Suppressor macrophage (primary cell): ENCODE measurements at places on chromosomes 3 and 15.
A peak's percentile ranks its signal among the peaks of the same experiment; 100 is the strongest.

GRCh38 chr15:90677807-90678790 is 39.0 kb upstream of the BLM start:
- no peak for DNase-seq

- DNase-seq = no peak
Measured at GRCh38 chr3:61138401-61138800, 112.9 kb downstream of the FHIT start.

DNA sequence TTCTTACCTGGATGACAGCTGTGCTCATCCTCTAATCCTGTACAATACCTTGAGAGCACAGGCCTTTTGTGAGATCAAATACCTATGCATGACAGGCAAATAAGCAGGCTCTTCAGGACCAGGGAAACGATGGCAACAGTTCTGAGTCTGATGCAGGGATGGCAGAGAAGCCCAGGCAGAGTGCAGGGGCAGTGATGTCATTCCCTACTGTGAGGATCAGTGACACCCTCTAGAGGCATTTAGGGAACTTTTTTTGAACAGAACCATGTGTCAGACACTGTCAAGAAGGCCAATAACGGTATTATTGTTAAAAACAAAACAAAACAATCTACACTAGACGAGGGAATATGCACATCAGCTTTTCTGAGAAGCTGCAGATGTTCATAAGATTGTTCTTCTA is 314.8 kb upstream of the CTDSPL start:
- DNase-seq = peak; percentile 65

DNA sequence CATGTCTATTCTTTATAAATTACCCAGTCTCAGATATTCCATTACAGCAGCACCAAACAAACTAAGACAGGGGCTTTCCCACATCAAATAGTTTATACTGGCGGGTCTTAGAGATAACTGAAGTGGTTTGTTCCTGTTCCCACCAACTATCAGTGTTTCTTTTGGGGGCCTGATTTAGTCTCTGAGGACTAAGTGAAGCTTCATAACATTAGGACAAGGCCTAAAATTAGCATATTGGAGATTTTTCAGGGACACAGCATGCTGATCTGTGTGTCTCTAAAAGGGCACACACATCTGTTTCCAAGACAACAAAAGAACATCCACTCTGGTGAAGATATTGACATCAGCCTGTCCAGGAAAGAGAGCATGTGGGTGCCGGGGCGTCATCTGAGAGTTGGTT is 72.6 kb upstream of the SEMA6D start:
- no peak for DNase-seq

GRCh38 chr15:51100785-51101489 is 6.2 kb upstream of the TNFAIP8L3 start:
- no peak for DNase-seq

DNA sequence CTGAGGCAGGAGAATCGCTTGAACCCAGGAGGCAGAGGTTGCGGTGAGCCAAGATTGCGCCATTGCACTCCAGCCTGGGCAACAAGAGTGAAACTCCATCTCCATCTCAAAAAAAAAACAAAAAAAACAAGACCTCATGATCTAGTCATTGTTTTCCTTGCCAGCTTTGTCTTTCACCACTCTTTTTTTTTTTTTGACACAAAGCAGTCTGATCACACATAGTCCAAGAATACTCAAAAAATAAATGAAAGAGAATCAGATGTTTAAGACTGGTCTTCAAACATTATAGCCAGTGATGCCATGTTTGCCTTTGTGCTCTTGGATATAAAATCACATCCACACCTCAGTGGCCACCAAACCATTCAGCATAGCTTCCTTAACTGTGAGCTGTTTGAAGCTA is 5.8 kb upstream of the ADAM10 start:
- DNase-seq = no peak

- DNase-seq = no peak
Measured at GRCh38 chr3:164477403-164477802, 600.9 kb downstream of the SI start.

GRCh38 chr3:110779581-110779980 is 292.0 kb upstream of the NECTIN3 start:
- no peak for DNase-seq

DNA sequence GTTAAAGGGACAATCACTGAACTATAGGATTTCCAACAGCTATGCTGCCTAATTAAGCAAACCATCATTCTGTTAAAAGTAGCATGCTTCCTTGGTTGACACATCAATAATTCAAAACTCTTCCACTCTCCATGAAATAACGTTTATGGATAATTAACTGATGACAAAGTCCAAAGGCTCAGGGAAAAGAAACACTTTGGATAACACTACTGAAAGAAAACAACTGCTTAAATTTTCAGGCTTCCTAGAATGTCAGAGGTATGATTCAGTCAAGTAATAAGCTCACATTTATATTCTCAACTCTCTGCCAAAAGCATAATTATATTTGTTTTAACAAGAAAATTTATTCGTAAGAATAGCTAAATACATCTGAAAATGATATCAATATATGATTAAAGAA is 49.6 kb downstream of the WDR72 start:
- DNase-seq = no peak

- no peak for DNase-seq
Measured at GRCh38 chr3:99817047-99817436, 620 bp upstream of the CMSS1 start.

DNA sequence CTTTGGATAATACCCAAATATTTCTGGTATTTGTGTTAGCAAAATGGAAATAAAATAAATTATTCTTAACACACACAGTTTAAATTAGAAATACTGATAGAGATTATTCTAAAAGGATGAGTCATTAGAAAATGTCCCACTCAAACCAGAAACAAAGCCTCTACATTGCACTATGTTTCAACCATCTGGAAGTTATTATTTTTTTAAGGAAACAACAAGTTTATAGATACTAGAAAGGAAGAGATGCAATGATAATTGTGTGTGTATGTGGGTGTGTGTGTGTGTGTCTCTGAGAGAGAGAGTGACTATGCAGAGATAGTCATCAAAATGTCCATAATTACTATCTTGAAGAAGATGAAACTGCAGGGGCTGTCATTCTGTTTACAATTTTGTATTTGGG is 1340.5 kb downstream of the ROBO1 start:
- DNase-seq = no peak

DNA sequence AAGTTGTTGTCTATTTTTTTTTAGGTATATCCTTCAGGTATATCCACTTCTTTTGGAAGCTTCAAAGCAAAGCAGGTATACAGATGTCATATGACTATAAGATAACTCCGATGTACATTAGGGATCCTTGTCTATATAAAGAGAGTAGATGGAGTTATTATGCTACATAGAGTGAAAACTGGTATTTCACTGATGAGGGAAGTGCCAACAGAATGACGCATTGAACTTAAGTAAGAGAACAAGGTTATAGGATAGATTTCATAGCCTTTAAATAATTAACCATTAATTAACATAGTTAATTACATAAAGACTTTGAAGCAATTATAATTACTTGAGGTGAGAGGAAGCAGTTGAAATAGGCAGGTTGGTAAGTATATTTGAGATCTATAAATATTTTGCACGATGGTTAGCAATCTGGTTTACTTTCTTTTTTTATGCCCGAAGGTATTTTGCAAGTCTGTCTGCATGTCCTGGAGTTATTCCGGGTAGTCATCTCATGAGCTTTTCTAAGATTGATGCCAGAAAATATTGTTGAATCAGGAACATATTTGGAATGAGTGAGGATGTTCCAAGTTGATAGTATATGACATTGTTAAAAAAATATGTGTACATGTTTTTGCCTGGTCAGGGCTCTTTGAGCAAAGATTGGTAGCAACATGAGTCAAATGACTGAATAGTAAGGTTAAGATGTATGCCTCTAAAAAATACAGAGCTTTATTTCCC is 299.5 kb upstream of the KCNMB2 start:
- no peak for DNase-seq

DNA sequence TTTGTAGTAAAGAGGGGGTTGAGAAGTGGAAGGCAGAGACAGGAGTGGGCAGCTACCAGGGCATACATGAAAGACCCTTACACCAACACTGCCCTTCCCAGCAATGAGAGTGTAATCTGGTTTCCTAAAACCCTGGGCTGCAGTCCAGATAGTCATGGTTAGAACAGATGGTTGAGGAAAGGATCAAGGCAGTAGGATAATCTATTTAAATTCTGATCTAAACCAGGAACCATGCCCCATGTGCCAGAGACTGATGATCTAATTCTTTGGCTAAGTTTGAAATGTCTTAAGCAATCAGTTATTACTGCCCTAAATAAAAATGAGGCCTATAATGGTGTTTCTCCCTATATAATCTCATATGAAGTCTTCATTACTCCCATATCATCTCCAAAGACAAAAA is 59.6 kb downstream of the PRTG start:
- peak; percentile 28 for DNase-seq

DNA sequence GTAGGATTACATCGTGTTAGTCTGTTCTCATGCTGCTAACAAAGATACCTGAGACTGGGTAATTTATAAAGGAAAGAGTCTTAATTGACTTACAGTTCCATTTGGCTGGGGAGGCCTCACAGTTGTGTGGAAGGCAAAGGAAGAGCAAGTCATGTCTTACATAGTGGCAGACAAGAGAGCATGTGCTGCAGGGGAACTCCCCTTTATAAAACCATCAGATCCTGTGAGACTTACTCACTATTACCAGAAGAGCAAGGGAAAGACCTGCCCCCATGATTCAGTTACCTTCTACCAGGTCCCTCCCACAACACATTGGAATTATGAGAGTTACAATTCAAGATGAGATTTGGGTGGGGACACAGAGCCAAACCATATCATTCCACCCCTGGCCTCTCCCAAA is 3.4 kb downstream of the SLC25A26 start:
- peak; percentile 22 for DNase-seq

DNA sequence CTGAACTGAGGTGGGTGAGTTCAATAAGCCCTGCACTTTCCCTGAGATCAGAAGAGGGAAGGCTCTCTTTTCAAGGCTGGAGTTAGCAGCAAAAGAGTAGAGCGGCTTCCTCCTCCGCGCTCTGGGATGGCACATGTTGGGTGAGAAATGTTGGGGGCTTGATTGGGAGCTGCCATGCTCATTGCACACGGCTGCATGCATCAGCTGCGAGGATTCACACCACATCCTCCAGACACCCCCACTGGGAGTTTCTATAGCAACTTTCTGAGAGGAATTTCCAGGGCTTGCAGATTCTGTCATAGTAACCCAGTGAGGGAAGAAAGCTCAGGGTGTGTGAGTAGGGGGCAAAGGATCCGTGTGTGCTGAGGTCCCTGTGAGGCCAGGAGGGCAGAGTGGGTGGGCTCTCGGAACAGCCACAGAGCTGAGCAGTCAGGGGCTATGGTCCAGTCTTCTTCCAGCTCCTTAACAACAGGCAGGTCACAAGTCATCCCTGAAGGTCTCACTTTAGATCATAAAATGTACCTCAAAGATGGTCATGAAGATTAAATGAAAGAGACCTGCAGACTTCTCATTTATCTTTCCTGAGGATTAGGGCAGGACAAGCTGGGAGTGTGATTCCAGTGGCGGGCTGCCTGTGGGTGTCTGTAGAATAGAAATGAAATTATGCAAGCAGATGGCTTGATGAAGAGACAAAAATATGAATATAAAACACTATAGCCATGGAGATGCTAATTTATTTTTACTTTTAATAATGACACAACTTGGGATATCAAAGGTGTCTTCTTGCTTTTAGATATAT is 75.7 kb upstream of the CHRNA7 start:
- no peak for DNase-seq

DNA sequence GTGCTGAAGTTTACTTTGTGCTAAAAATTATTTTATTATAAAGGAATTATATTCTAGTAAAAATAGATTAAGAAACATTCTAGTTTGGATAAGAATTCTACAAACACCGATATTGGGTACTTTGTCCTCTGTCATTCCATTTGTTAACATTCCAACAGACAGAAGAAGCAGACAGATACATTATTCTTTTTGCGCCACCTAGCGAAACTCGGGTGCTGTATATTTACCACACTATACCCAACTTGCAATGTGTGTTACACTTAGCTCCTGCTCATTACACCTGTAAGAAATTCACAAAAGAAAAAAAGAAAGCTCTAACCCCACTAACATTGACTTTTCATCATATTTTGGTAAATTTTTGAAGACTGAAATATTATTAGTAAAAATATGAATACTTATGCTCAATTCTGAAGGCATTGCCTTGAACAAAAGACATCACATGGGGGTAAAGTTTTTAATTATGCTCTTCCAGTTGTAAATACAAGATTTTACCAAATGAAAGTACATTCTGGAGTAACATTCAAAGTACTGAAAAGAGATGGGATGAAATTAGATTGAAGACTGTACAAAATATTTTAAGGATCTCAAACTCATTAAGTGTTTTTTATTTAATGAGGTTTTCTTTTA is 136.5 kb upstream of the MLF1 start:
- peak; percentile 87 for DNase-seq

DNA sequence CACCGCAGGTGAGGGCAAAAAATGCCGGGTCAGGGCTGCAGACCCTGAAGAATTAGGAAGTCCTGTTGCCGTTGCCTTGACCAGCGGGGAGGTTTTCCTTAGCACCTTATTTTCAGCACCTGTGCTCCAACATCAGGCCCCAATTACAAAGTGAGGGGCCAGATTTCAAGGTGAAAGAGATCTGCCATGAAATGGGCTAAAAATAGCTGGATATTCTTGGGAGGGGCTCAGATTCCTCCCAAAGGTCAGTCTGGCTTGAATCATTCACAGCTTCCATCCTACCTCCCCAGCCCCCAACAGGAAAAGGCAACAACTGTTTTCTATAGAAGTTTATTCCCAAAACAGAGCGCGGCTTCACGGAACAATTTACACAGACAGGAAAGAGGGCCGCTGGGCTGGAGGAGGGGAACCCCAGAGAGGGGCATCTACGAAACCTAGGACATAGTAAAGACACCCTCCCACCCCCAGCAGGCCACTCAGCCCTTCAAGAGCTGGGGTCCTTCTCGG is 941 bp upstream of the SLC26A6 start:
- DNase-seq = no peak

DNA sequence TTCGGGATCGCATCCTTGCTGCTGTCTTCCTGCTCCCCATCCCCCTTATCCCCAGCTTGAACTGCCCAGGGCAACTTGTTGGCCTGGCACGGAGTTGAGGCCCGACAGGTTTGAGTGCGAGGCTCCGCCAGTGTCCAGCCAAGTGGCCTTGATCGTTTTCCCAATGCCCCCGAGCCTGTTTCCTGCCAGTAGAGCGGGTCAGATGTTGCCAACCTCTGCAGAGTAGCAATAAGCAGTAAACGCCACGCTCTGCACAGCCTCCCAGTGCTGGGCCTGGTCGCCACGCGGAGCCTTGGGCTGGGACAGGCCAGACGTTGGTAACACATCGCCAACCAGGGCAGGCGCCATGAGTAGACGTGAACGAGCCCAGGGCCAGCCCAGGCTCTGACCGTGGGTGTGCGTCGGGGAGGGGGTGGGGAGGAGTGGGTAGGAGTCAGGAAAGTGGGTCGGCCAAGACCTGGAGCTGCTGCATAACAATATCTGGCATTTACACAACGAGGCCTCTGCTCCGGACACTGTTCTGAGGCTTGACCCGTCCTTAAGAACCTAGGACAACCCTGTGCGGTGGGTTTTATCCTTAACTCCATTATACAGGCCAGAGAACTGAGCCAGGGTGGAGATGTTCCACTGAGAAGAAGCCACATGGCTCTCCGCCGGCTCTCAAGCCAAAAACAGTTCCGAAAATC is 444 bp upstream of the ABHD14A start:
- no peak for DNase-seq

- no peak for DNase-seq
Measured at GRCh38 chr15:93954985-93955571, 276.3 kb upstream of the MCTP2 start.

GRCh38 chr3:187987924-187988323 is 166.0 kb upstream of the LPP start:
- DNase-seq = no peak
